ENCODE measurements at places on chromosomes 6 and 20.

GRCh38 chr20:17586250-17586649 is 16.4 kb downstream of the DSTN start:
- no peak for DNase-seq

DNA sequence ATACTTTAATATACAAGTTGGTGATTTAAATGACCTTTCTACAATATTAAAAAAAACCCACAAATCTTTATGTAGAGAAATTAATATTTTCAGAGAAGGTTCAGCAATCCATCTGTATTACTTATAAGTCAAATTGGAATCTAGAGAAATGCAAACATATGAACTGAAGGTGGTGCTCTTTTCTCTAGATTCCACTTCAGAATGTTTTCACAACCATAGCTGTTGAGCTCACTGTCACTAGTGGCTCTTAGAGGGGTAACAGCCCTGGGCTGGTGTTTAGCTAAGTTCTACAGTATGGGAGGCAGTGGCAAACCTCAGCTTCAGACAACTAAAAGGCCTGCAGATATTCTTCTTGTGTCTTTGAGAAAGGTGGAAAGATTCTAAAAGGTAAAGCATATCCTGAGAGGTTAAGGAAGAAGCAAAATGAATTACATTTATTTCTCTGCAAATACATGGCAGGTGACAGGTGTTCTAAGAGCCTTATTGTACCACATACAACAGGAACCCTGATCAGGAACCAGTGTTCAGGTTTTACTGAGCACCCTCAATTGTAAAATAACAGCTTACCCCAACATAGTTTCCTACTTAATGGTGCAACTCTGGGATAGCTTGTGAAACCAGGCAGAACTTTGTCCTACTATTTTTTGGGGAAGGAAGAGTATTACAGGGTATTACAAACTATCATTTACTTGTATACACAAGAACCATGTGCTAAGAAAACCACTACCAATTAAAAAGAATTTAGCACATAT is 56.6 kb upstream of the SAMHD1 start:
- DNase-seq: peak; percentile 20

GRCh38 chr20:50141018-50141675 is 12.4 kb downstream of the PEDS1 start:
- DNase-seq: no peak

GRCh38 chr20:50628853-50629669 is 62.3 kb downstream of the RIPOR3 start:
- DNase-seq: no peak

GRCh38 chr6:105526225-105526872 is 123.5 kb upstream of the PREP start:
- DNase-seq: no peak

DNA sequence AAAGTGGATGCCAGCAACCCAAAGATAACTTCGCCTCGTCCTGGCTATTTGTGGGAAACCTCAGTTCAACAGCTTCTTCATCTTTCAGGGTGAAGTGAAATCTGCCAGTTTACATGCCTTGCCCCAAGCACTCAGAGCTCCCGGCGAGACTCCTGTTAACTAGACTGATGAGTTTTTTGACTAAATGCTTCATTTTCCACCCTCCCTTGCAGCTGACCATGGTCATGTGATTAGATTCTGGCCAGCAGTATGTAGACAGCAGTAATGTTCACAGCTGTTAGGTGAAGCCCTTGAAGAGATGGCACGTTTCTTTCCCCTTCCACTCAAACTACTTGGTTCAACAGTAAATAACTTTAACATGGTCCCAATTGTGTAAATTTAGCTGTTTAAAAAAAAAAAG is 718.8 kb upstream of the FLRT3 start:
- no peak for DNase-seq

DNA sequence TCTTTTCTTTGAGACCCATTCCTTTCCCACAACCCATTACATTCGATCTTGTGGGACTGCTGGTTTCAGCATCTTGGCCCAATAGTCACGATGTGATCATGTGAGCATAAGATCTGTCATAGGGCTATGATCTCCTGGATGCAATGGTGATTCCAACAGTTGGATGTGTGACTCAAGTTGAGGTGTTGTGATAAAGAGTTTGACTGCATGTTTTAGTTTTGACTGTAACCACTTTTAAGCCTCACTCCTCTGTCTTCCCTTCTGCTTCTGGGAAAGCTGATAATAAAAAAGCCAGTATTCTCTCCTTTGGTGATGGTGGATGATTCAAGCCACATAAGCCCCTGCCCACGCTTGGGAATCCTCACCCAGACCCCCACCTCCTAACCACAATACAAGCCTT is 117.0 kb upstream of the ASCC3 start:
- DNase-seq: no peak

DNA sequence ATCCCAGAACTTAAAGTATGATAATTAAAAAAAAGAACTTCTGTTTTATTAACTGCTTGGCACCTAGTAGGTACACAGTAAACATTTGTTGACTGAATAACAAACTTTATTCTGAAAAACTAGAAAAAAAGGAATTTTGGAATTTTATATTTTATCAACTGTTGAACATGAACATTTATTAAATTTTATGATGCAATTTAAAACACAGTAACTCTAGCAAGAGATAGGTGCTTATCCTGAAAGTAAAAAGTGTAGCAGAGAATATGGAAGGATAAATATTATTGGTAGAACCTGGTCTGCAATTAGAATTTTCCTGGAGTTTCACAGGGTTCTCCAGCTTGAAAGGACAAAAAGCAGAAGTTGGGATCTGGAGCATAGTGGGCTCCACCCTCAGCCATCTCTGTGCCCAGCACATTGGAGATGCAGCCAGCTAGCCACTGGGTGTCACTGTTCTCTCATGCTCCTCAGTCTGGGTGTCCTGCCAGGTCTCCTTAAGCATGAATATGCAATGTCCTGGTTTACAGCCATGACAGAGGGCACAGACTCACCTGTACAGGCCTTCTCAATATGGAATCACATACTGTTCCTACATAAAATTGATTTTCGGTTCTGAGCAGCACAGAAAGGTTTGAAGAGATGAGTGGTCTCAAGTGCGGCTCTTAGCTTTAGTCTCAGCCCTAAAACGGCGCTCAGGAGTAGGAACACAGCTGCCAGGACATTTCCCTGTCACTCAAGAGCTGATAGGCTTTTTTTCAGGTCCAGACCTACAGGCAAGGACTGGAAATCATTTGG is 31.7 kb upstream of the IL20RA start:
- peak; percentile 36 for DNase-seq

- DNase-seq: no peak
Observed at GRCh38 chr6:19452495-19452894, 384.7 kb upstream of the ID4 start.

GRCh38 chr6:73644941-73645591 is 8.7 kb downstream of the SLC17A5 start:
- no peak for DNase-seq

GRCh38 chr6:46796848-46797580 is 3.8 kb downstream of the MEP1A start:
- DNase-seq: no peak

DNA sequence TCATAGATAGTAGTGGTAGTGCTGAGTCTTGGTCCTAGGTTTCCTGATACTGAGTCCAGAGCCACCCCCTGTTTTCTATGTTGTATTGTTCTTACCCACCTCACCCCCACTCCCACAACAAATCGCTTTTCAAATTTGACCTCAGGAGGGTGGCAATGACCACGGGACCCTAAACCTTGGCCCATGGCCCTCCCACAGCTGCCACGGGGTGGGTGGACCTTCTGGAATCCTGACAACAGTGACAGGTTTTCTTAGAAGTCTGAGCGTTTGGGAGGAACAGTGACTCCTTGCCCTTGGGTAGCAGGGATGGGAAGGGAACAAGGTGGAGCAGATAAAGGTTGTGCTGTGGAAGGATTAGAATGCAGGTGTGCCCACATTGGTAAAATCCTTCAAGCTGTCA is 36.9 kb downstream of the TGM3 start:
- no peak for DNase-seq

DNA sequence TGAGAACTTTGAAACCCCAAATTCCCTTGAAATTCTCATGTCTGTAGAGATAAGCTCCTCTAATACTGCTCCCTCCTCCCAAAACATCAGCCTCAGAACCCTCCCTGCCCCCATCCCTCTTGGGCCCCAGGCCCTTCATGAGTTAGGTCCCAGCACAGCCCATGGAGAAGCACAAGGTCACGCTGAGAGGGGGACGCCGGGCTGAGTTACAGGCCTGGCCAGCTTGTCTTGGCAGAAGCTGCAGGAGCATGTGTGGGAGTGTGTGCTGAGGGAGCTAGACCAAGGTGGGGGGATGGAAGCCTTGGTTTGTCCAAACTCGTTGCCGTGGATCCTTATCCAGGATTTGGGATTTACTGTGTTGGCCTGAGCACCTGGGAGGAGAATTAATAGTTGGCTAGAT is 8.5 kb upstream of the PTCRA start:
- no peak for DNase-seq

DNA sequence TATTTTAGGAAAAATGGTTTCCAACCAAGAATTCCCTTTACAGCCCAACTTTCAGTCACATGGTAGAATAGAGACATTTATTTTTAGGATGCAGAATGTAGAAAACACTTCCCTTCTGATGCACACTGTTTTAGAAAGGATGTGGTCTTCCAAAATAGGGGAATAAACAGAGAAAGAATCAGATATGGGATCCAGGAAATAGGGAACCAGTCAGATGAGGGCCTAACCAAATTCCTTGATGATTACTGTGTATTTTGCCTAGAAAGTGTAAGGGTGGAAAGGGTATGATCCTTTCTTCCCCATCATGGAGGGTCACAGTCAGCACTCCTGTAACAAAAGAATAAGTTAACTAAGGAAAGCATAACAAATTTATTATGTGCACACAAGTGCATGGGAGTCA is 27.4 kb downstream of the SLX4IP start:
- no peak for DNase-seq

GRCh38 chr20:9506280-9506821 is 8.0 kb upstream of the LAMP5 start:
- no peak for DNase-seq
